ENCODE measurements at places on chromosomes 12 and 14. TPM values are rescaled to one million over a fixed set of nuclear protein-coding genes. Genes with fewer than 3 reads are reported as not detected.

DNA sequence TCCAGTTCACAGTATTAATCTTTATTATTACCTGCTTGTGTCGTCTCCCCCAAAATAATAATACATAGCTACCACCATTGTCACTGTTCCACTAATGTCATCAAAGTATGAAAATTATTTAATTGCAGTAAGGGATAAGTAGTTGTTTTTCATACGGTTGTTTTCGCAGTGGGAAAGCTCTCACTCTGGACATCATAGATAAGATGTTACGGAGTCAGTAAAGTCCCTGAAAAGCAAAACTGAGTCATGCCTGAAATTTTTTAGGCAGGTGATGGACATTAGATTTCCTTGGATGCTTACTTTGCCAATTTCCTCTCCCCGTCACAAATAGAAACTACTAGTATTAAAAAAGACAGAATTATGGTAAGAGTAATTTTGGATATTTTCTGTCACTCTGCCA, 13.2 kb downstream of the PNP start:
- DNase-seq: no peak

GRCh38 chr12:40469736-40470135, 222.5 kb upstream of the CNTN1 start:
- DNase-seq: no peak

GRCh38 chr12:95646781-95647190, 95.5 kb upstream of the USP44 start:
- DNase-seq: peak; percentile 6

The HSPA2 gene
- 5.2 TPM for total RNA-seq

The BDKRB2 gene
- 8.0 TPM for total RNA-seq

Measured in MG63 (cell line).